ENCODE measurements at places on chromosomes 7 and 10.

- H3K36me3 ChIP-seq: no peaks in the 10 kb centered on the region
- H3K27me3 ChIP-seq: no peaks in the 10 kb centered on the region
- H3K4me1 ChIP-seq: no peaks in the 10 kb centered on the region
- H3K4me3 ChIP-seq: no peak overlapping the region
Measured at GRCh38 chr7:71173955-71174354, 42.0 kb downstream of the GALNT17 start.

DNA sequence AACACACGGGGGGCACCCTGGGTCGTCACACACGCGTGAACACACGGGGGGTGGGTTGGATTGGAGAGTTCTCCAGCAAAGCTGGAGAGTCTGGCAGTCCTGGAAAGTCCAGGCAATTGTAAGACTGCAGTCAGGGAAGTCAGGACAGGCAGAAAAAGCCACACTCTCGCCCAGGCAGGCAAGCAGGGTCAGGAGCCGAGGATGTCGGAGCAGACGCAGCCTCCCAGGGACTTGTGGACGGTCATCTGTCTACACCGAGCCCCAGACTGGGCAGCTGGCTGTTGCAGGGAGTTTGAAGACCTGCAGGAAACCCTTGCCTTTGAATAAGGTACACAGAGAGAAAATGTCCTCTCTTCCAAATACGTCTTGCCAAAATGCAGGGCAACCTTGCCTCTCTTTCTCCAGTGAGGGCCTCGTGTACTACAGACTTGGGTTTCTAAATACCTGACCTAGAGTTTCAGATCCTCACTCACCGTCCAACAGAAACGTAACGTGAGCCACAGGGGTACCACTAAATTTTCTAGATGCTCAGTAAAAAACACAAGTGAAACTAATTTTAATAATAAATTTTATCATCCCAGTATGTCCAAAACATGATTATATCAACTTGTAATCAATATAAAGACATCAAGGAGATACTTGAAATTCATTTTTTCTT, 176.7 kb downstream of the ADARB2 start:
- no peak overlapping the region for H3K27ac ChIP-seq
- no peaks in the 10 kb centered on the region for H3K27me3 ChIP-seq
- no peak for DNase-seq
- no peak overlapping the region for H3K4me3 ChIP-seq
- no peaks in the 10 kb centered on the region for H3K36me3 ChIP-seq

DNA sequence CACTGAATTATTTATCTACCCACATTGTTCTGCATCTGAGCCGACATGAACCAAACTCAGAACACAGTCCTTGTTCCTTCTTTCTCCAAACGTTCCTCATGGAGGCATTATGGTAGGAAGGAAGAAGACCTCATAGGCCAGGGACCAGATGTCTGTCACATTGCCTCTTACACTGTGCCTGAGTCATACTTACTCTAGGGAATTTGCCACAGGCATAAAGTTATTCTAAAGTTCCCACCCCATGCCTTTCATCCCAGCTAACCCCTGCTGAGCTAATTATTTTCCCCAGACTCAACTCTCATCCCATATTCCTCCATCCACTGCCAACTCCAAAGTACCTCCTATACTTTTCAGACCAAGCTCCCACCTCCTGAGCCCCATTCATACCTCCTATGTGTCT, 21.2 kb downstream of the MAT1A start:
- no peak for DNase-seq
- H3K36me3 ChIP-seq: no peaks in the 10 kb centered on the region
- H3K27ac ChIP-seq: no peak overlapping the region
- peaks cover 10% of the 10 kb centered on the region for H3K27me3 ChIP-seq
- no peaks in the 10 kb centered on the region for H3K4me1 ChIP-seq

DNA sequence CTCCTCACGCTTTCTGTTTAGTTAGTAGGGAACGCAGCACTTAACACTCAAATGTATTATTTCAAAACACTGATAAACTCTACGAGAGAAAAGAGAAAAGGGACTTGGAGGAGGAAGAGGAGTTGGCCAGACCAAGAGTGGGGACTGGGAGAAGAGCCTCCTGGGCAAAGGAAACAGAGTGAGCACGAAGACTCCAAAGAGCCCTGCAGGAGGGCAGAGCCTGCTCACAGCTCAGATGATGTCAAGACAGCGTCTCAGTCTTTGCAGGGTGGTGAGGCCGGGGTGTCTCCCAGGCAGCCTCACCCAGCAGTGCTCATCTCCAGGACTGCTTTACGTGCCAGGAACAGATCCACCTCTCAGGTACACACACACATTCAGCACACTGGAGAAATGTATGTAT, 41.2 kb downstream of the CYTH3 start:
- no peaks in the 10 kb centered on the region for H3K27me3 ChIP-seq
- no peaks in the 10 kb centered on the region for H3K36me3 ChIP-seq
- peaks cover 30% of the 10 kb centered on the region for H3K4me1 ChIP-seq
- H3K4me3 ChIP-seq: no peak overlapping the region
- no peak for DNase-seq

DNA sequence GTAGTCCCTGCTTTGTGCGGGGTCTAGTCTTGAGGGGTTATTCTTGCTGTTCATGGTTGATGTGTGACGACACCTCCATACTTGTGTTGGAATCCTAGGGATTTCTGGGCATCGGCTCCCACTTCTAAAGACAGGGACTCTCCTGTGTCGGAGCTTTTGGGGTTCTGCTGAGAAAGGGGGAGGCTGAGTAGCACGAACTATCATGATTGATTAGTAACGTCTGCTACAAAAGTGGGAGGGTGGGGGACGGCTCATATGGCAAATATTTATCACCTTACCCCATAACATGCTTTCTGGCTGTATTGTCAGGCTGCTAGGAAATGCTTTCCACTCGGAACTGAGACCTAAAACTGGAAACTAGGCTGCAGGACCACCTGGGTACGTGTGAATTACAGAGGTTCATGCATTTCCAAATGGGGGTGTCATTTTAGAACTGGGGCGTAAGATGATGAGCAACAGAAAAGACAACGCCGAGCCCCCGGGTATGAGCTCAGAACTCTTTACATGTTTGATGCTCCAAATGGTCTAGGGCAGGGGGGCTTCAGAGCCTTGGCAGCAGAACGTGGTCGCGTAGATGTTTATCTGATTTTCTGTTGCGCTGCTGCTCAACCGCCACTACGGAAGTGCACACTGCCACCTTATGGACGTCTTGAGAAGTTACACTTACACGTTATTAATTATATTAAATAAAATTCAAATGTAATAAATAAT, 15.1 kb upstream of the NME8 start:
- H3K27me3 ChIP-seq: no peaks in the 10 kb centered on the region
- H3K4me3 ChIP-seq: peak overlapping the region; percentile 67
- peaks cover 3% of the 10 kb centered on the region for H3K4me1 ChIP-seq
- peak; percentile 55 for DNase-seq

- H3K4me1 ChIP-seq: peaks cover 24% of the 10 kb centered on the region
- no peaks in the 10 kb centered on the region for H3K27me3 ChIP-seq
- no peak for DNase-seq
- H3K27ac ChIP-seq: no peak overlapping the region
Measured at GRCh38 chr7:43469051-43469450, 113.9 kb upstream of the STK17A start.

GRCh38 chr7:69873512-69873911, 275.2 kb downstream of the AUTS2 start:
- no peaks in the 10 kb centered on the region for H3K27me3 ChIP-seq
- H3K4me3 ChIP-seq: no peak overlapping the region
- no peak overlapping the region for H3K27ac ChIP-seq
- no peak for DNase-seq
- H3K36me3 ChIP-seq: no peaks in the 10 kb centered on the region
- H3K4me1 ChIP-seq: peaks cover 14% of the 10 kb centered on the region

DNA sequence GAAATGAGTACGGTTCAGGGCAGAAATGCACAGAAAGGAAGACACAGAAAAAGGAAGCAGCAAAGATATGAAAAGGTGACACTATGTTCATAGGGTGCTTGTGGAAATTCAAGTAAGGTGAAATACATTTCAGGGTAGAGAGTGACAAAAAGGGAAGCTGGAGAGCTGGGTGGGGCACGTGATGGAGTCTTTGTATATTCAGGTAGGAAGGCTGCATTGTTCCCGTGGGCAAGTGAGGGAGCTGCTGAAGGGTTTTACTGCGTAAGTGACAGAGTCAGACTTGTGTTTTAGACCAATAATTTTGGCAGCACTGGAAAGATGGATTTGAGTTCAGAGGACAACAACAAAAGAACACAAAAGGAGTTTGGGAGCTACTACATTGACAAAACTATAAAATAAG, 35.3 kb upstream of the ANK3 start:
- peak overlapping the region; percentile 95 for H3K27ac ChIP-seq
- H3K36me3 ChIP-seq: no peaks in the 10 kb centered on the region
- H3K4me1 ChIP-seq: peaks cover 64% of the 10 kb centered on the region
- no peak overlapping the region for H3K4me3 ChIP-seq

GRCh38 chr7:108307595-108307994, 148.6 kb downstream of the NRCAM start:
- no peak overlapping the region for H3K4me3 ChIP-seq
- no peak for DNase-seq
- no peak overlapping the region for H3K27ac ChIP-seq
- no peaks in the 10 kb centered on the region for H3K27me3 ChIP-seq

Data from osteoblast (primary cell).